ENCODE measurements at places on chromosomes 4 and X. TPM values are rescaled to one million over a fixed set of nuclear protein-coding genes. Genes with fewer than 3 reads are reported as not detected.

DNA sequence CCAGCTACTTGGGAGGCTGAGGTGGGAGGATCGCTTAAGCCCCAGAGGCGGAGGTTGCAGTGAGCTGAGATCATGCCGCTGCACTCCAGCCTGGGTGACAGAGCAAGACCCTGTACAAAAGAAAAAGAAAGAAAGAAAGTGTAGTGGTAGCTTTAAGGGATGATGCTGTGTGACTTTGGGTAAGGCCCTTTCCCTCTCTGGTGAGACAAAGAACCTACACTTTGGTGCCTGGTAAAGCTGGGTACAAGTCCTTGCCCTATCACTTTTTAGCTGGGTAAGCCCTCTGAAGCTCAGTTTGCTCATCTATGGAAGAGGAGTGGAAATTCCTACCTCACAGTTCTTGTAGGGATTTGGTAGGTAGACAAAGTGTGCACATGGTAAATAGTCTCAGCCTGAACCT, 1.7 kb upstream of the IQSEC2 start:
- no peak for DNase-seq
- H3K27me3 ChIP-seq: no peaks in the 10 kb centered on the region
- no peaks in the 10 kb centered on the region for H3K36me3 ChIP-seq
- no peaks in the 10 kb centered on the region for H3K4me1 ChIP-seq
- H3K27ac ChIP-seq: no peak overlapping the region

GRCh38 chr4:71415491-71415890, 76.7 kb downstream of the SLC4A4 start:
- H3K27ac ChIP-seq: no peak overlapping the region
- no peaks in the 10 kb centered on the region for H3K36me3 ChIP-seq
- DNase-seq: no peak
- no peaks in the 10 kb centered on the region for H3K27me3 ChIP-seq
- H3K4me1 ChIP-seq: no peaks in the 10 kb centered on the region
- H3K4me3 ChIP-seq: no peak overlapping the region

DNA sequence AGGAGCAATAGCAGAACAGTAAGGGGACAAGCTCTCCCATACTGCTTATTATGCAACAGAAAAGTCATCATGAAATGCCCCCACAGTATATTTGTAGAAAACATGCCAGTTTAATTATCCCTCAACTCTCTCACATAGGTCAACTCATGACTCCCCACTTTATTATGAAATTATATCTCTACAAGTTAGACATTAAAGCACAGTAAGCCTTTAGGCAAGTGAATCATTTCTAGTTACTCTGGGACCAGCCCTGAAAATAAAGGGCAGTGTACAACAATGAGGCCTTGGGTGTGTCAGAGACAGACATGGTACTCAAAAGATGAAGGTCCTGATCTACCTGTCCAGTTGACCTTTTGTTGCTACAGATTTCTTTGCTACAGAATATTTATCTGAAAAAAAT, 191.9 kb downstream of the FBXW7 start:
- no peak overlapping the region for H3K4me3 ChIP-seq
- no peaks in the 10 kb centered on the region for H3K4me1 ChIP-seq
- no peak overlapping the region for H3K27ac ChIP-seq
- H3K36me3 ChIP-seq: no peaks in the 10 kb centered on the region

DNA sequence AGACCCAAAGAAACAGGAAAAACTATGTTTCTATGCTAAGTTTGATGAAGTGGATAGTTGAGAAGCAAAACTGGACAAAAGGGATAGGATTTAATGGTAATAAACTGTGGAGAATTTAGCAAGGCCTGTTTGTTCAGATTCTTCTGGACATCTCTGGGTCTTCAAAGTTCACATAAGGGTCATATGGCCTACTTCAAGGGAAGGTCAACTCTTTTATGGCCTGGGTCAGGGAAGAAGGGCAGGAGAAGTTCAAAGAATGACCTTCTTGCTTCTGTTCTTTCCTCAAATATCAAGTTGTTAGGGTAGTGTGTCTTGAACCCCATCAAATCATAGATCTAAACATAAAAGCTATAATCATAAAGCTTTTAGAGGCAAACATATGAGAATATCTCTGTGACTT, 102.7 kb downstream of the SOWAHB start:
- DNase-seq: no peak
- no peaks in the 10 kb centered on the region for H3K4me1 ChIP-seq
- no peaks in the 10 kb centered on the region for H3K27me3 ChIP-seq

DNA sequence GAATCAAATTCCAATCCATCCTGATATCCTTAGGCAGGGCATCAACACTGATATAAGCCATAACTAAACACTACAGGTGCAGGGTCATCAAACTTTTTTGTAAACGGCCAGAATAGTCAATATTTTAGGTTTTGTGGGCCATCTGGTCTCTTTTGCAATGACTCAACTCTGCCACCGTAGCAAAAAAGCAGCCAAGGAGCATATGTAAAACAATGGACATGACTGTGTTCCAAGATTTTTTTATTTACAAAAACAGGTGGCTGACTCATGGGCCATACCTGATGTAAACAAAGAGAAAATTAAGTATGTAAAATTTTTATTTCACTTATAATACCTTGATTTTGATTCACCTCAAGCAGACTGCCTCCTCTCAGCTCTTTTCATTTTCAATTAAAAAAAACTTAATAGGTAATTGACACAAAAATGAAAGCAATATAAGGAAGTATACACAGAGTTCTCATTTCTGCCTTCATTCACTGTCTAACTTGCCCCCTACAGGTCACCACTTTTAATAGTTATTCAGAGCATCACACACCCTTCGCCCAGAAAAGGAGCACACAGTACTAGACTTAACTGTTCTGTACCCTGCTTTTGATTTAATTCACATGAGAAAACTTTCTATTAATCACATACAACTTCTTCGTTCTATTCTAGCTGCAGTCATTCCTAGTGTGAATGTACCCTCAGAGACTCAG, 35.3 kb upstream of the GPM6B start:
- no peaks in the 10 kb centered on the region for H3K36me3 ChIP-seq
- no peak for DNase-seq
- H3K4me1 ChIP-seq: no peaks in the 10 kb centered on the region
- no peak overlapping the region for H3K27ac ChIP-seq
- H3K4me3 ChIP-seq: no peak overlapping the region

GRCh38 chr4:109009909-109010308, 247.1 kb upstream of the ETNPPL start:
- DNase-seq: no peak
- no peak overlapping the region for H3K27ac ChIP-seq
- no peaks in the 10 kb centered on the region for H3K27me3 ChIP-seq
- H3K4me3 ChIP-seq: no peak overlapping the region

DNA sequence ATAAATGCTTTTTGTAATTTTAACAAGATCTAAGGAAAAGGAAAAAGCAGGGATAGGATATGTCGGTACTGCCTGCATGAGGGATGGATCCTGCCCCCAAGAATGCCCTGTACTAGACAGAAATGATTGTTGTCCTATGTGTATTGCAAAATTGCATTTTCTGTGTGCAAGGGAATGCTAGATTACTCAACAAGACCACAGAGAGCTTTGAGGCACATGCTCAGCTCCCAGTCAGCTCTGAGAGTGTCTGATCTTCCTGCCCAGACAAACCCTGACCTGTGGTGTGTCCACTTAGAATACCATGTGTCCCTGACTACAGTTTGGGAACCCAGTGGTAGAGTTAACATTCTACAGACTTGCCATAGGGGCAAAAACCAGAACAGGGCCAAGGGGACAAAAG, 129.2 kb upstream of the PAK3 start:
- no peak overlapping the region for H3K4me3 ChIP-seq
- DNase-seq: no peak
- H3K27me3 ChIP-seq: no peaks in the 10 kb centered on the region
- no peaks in the 10 kb centered on the region for H3K4me1 ChIP-seq

DNA sequence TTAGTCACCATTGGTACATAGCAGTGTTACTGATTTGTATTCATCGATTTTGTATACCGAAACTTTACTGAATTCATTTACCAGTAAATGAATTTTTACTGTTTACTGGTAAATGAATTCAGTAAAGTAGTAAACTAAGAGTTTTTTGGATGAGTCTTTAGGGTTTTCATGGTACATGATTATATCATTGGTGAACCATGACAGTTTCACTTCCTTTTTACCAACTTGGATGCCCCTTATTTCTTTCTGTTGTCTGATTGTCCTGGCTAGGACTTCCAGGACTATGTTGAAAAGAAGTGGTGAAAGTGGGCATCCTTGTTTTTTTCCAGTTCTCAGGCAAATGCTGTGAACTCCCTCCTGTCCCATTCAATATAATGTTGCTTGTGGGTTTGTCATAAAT, 494.9 kb downstream of the GALNTL6 start:
- no peak for DNase-seq
- H3K4me3 ChIP-seq: no peak overlapping the region
- H3K27ac ChIP-seq: no peak overlapping the region
- H3K36me3 ChIP-seq: no peaks in the 10 kb centered on the region
- no peaks in the 10 kb centered on the region for H3K4me1 ChIP-seq
- no peaks in the 10 kb centered on the region for H3K27me3 ChIP-seq

GRCh38 chr4:82630079-82630478, 68.3 kb upstream of the TMEM150C start:
- H3K36me3 ChIP-seq: no peaks in the 10 kb centered on the region
- H3K4me3 ChIP-seq: no peak overlapping the region
- H3K4me1 ChIP-seq: no peaks in the 10 kb centered on the region

GRCh38 chr4:101599620-101600019, 190.9 kb upstream of the BANK1 start:
- H3K4me3 ChIP-seq: no peak overlapping the region
- H3K36me3 ChIP-seq: no peaks in the 10 kb centered on the region
- H3K27me3 ChIP-seq: no peaks in the 10 kb centered on the region
- H3K27ac ChIP-seq: no peak overlapping the region

GRCh38 chr4:107213880-107214279, 177.8 kb upstream of the DKK2 start:
- H3K27ac ChIP-seq: no peak overlapping the region
- H3K4me3 ChIP-seq: no peak overlapping the region
- no peaks in the 10 kb centered on the region for H3K4me1 ChIP-seq
- no peaks in the 10 kb centered on the region for H3K36me3 ChIP-seq
- no peaks in the 10 kb centered on the region for H3K27me3 ChIP-seq

- no peak overlapping the region for H3K27ac ChIP-seq
- no peak for DNase-seq
- no peaks in the 10 kb centered on the region for H3K36me3 ChIP-seq
- no peaks in the 10 kb centered on the region for H3K27me3 ChIP-seq
Observed at GRCh38 chr4:61540944-61541343, 340.8 kb downstream of the ADGRL3 start.

DNA sequence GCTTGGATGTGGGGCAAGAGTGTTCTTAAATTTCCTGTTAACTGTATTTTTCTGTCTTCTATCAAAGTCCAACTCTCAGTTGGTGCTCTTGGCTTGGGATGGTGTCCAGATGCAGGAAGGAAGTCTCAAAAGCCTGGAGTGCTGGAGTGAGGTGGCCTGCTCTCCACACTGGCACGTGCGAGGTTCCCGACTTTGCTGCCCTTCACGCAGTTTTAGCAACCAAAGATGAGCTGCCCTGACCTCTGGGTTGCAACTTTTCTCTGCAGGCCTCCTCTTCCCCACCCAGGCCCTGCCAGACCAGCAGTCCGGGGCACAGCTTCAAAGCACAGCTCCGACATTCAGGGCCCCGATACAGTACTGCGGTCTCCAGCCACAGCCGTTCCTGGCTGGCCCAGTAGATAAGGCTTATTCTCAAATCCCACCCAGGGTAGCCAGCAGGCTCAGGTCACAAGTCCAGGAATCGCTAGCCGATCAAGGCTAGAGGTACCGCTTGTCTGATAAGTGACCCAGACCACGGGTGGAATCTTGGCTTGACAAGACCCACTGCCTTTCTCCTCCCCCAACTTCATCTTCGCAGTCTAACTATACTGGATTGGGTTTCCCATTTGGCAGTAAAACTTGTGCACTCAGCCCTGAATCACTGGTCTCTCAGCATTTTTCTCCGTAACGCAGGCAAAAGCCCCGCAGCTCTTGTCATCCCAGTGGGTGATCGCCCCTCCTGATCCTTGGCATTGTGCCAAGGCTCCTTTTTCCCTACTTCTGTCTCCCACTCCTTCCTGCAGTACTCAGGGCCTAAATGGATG, 21.8 kb upstream of the JADE1 start:
- H3K27me3 ChIP-seq: no peaks in the 10 kb centered on the region
- H3K36me3 ChIP-seq: no peaks in the 10 kb centered on the region
- H3K4me1 ChIP-seq: no peaks in the 10 kb centered on the region
- no peak overlapping the region for H3K27ac ChIP-seq

GRCh38 chr4:7168106-7168505, 24.2 kb upstream of the SORCS2 start:
- no peak overlapping the region for H3K4me3 ChIP-seq
- H3K27me3 ChIP-seq: no peaks in the 10 kb centered on the region
- no peaks in the 10 kb centered on the region for H3K36me3 ChIP-seq
- DNase-seq: no peak
- H3K27ac ChIP-seq: no peak overlapping the region
- no peaks in the 10 kb centered on the region for H3K4me1 ChIP-seq

The CTPS2 gene
- 11.8 TPM for total RNA-seq

GRCh38 chr4:11428231-11428898, at the start of gene HS3ST1:
TSS of gene HS3ST1 (minus strand) at chr4:11428894. CDS start at chr4:11400005, 28,889 bp downstream.
- DNase-seq: no peak
- no peak within 1 kb of the TSS for H3K27ac ChIP-seq
- no peaks in the 10 kb centered on the region for H3K36me3 ChIP-seq
- H3K4me3 ChIP-seq: no peak within 1 kb of the TSS
- no peaks in the 10 kb centered on the region for H3K27me3 ChIP-seq
- no peaks in the 10 kb centered on the region for H3K4me1 ChIP-seq

The ZNF280C gene
- 5.0 TPM for total RNA-seq

Measured in aorta (tissue), 5 donors.